ENCODE measurements at places on chromosomes 4 and X.

GRCh38 chr4:84917086-84917821 lies 49.2 kb downstream of the WDFY3 start:
- DNase-seq: no peak

DNA sequence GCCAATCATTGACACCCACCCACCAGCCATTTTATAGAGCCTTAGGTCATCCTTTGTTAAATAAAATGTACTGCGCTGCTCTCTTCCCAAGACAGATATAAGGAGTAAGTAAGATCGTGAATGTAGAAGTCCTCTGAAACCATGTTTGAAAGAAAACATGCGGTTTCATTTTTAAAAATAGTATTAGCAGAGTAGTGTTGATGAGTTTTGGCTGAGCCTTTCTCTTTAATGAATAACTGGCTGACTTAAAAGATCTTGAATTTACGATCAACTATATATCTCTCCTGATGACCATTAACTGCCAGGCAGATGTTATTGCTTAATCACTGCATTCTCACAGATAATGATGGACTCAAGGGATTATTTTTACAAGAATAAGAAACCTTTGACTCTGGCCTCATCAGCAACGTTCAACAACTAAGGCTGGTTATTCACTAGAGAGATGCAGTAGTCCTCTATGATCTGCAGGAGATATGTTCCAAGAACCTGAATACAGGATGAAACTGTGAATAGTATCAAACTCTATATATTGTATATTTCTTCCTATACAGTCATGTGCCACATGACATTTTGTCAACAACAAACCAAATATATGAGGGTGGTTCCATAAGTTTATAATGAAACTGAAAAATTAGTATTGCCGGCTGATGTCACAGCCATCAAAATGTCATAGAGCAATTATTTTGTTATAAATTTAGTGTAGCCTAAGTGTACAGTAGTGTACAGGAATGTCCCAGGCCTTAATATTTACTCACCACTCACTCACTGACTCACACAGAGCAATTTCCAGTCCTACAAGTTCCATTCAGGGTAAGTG lies 80.8 kb downstream of the FAM13A start:
- DNase-seq: no peak

GRCh38 chrX:13046141-13046855 lies 1.9 kb upstream of the FAM9C start:
- DNase-seq: no peak

- no peak for DNase-seq
Measured at GRCh38 chrX:105645667-105646357, 176.5 kb upstream of the NRK start.

DNA sequence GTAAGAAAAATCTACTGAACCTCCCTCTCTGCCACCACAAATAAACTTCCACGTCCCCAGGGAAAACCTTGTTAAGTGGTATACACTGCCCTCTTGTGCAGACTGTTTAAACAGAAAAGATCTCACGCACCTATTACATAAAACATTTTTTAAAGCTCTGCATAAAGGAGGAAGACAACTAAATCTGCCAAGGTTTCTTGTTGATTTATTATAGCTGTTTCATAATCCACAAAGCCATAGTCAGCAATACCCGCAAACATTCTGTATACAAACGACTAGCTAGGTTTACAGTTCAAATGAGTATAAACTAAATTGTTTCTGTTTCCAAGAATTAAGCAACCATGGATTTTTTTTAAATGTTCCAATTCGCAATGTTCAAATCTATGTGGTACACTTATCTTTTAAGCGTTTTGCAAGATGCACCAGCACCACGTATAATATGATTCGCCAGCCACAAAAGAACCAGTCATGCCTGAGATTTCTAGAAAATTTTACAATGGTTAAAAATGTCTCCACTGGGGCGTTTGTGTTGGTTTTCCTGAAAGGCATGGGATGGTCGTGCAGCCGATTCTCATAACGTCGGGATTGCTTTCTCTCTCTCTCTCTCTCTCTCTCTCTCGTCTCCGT lies 164.6 kb downstream of the PRKX start:
- no peak for DNase-seq
